DMS53 (cell line): ENCODE measurements at places on chromosomes 2 and 18.

DNA sequence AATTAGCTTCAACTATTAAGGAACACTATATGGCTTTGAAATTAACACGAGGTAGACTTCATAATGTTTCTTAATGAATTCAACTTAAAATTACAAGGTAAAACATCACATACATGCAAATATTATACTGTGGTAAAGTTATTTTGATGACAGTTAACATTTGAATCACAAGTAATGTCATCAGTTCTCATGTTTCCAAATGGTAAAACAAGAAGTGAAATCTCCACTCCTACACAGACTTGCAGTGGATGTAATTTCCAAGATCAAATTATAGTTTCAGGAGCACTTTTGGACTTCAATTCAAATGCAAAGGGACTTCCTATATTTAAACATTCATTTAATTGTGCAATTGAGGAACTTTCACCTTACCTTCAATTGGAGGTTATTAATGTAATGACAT lies 39.1 kb downstream of the C18orf54 start:
- DNase-seq: no peak

DNA sequence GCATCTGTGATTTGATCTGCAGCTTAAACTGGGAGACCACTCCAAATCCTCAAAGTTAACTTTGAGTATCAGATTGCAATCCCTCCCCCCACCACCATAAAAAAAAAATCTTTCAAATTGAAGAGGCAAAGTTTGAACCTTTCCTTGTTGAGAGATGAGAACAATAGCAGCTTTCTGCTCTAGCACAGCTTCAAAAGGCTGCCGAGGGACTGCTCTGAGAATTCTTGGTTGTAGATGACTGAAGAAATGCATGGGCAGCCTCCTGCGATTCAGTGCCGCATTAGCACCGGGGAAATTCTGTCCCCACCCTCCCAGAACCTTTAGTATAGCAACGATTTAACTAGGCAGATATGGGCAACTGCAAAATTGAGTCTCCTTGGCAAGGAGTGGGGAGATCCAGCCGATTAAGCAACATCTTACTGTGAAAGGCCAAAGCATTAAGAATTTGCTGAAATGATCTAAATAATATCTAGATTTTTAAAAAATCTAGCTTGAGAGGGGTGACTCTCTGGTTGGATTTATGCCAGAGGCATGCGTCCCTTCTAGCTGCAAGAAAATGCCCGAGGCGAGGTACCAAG lies 3.9 kb upstream of the SP5 start:
- DNase-seq: no peak

GRCh38 chr2:28269019-28269784 lies 123.5 kb upstream of the FOSL2 start:
- DNase-seq: peak; percentile 42

DNA sequence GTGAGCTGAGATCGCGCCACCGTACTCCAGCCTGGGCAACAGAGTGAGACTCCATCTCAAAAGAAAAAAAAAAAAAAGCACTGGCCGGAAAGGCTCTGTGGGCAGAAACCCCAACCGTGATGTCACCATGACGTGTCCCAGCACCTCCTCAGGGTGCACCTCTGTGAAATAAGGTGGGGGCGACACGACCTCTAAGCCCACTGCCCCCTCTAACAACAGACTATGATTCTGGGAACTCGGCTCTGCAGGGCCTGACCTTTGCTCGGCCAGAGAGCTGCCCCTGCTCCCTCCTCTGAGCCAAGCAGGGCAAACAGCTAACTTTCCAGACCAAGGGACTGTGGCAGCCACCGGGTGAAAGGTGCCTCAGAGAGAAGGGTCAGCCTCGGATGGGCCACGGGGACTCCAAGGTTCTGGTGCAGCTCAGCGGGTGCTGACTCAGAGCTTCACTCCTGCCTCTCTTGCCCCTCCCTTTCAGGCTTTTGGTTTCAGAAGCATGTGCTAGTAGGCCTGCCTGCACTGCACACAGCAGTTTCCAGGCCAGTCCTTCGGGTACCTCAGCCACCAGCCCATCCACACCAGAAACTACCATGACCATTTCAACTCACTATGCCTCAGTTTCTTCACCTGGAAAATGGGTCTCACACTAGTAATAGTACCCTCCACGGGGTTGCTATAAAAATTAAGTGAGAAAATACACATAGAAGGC lies 8.0 kb downstream of the TMBIM1 start:
- no peak for DNase-seq

DNA sequence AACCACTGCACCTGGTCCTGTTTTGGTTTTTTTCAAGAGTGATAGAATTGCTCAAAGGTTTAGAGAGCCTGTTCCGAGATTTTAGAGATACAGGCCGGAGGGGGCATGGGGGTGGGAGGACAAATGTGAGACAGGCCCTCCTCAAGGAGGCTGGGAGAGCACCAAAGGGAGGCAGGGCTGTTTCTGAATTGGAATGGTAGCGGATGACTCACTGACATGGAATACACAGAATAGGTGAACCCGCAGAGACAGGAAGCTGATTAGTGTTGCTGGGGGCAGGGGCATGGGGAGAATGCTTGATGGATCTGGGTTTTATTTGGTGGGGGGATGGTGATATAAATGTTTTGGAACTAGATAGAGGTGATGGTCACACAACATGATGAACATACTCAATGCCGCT lies 111.0 kb upstream of the MGAT5 start:
- no peak for DNase-seq

- no peak for DNase-seq
Measured at GRCh38 chr18:5538544-5538943, 5.3 kb downstream of the EPB41L3 start.

- peak; percentile 42 for DNase-seq
Measured at GRCh38 chr2:119760956-119761275, 1.2 kb downstream of the PTPN4 start.

- DNase-seq: peak; percentile 81
Measured at GRCh38 chr2:7097353-7097895, 180.2 kb downstream of the RNF144A start.

DNA sequence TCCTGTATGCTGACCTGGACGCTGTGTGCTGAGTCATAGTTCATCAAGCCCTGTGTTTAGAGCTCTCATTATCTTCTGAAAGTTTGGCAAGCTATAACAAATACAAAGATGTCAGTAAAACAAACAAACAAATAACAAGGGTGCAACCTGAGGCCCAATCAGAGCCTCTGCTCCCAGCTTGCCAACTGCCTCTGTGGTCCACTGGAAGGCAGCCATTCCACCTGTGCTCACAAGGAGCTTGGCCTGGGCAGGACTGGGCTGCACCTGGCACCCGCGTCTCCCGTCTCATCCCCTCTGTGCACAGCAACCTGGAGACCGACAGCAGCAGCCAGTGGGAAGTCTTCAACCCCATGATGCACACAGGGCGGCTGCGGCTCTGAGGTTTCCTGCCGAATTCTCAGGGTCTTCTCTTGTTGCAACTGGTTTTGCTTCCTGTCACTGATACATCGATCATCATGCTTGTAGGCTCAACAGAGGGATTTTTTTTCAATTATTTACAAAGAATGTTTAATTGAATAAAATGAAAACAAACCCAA lies 97.8 kb downstream of the TMEM18 start:
- DNase-seq: no peak

- DNase-seq: peak; percentile 62
Measured at GRCh38 chr2:134558208-134558830, 160.5 kb downstream of the TMEM163 start.

- DNase-seq: no peak
Measured at GRCh38 chr18:40877096-40877495, 1077.9 kb upstream of the PIK3C3 start.

DNA sequence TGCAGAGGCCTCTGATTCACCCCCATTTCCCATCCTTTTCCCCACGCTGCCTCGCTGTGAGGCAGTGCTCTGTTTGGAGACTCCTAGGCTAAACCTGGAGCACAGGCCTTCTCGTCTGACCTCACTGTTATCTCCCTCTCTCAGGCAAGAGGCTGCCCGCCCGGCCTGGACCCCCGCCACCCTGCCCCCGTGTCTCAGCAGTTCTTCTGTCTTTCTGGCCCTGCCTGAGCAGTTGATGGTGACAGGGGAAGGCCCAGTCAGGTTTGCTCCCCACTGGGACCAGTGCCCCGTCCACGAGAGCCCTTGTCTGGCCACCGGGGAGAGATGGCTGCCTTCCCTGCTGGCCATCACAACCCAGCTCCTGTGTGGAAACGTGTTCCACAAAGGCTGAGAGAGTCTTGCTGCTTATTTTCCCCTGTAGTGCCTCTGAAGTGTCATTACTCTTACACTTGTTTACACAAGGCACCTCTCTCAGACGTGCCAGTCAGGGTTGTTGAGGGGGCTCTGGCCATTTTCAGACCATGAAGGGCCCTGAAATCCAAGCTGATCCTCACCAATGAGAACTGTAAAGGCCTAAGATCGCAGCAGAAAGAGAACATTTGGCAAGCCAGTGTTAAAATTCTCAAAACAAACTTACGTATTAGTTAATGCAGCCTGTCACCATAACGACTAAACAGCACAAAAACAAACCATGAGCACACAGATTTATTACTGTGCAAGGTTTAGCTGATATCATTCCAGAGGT lies 210.9 kb downstream of the NDUFA10 start:
- no peak for DNase-seq

DNA sequence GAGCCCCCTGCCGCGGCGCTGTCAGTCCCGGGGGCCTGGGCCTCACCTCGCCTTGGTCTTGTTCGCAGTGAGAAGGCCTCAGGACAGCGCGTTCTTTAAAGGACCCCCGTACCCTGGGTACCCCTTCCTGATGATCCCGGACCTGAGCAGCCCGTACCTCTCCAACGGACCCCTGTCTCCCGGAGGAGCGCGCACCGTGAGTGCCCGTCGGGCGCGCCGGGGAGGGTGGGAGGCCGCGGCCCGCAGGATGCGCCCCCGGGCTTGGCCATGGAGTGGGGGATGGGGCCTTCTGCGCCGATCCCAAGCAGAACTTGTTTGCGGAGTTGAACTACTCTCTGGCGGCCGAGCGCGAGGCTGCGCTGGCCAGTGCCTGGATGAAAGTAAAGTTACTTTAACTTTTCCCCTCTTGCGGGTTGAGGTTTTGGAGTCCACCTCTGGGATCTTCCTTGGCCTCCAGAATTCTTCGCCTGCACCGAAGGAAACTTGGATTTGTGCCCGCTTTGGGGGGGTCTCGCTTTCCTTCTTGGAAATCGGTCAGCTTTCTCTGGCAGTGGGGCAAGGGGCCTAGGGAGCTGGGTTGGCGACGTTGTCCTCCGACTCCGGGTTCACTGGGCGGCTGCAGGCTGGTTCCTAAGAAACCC lies 1.2 kb downstream of the TCF7L1 start:
- peak; percentile 27 for DNase-seq

- no peak for DNase-seq
Measured at GRCh38 chr2:195813421-195813820, 156.4 kb downstream of the SLC39A10 start.

DNA sequence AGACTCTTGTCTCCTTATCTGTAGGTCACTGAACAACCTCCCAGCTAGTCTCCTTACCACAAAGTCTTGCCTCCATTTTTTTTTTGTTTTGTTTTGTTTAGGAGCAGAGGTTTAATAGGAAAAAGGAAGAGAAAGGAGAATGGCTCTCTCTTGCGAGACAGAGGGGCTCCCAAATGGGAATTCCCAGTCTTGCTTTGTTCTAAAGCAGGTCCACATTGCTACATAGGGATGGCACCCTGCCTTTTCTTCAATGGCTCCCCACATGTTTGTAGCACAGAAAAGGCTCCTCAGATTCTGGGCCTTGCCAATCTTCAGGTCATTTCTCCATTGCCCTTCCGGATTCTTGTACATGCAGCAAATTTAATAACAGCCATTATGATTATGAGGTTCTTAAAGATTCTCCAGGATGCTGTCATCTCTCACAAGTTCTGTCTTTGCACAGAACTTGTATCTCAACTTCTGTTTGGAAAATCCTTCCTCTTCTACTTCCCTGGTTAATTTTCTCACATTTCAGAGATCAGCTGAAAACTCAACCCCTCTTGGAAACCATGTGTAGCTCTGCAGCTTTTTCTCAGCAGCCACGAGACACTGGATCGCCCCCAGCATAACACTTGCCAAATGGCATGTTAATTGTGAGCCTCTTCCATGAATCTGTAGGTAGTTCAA lies 23.6 kb downstream of the IL1F10 start:
- DNase-seq: no peak

GRCh38 chr18:49016648-49017539 lies 66.1 kb upstream of the SMAD7 start:
- peak; percentile 69 for DNase-seq

DNA sequence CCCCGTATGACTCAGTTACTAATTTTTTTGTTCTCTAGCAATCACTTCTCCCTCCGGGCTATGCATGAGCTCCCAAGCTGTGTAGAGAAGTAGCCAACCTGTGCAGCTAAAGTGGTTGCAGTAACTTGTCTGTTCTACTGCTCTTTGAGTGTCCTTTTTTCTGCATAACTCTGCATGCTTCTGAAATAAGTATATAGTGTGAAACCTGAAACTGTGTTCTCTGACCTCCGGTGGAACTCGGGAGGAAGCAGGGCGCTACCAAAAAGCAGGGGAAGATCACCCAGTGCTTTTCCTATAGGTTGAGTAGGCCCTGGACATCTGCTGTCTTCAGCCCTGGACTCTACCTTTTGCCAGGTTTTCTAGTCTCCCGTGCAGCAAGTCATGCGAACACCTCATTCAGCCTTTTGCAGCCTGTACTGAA lies 47.8 kb downstream of the PHLPP1 start:
- DNase-seq: peak; percentile 14

- DNase-seq: peak; percentile 83
Measured at GRCh38 chr18:59985289-59985688, 85.5 kb downstream of the PMAIP1 start.

GRCh38 chr2:2409481-2409880 lies 78.4 kb upstream of the MYT1L start:
- DNase-seq: no peak

DNA sequence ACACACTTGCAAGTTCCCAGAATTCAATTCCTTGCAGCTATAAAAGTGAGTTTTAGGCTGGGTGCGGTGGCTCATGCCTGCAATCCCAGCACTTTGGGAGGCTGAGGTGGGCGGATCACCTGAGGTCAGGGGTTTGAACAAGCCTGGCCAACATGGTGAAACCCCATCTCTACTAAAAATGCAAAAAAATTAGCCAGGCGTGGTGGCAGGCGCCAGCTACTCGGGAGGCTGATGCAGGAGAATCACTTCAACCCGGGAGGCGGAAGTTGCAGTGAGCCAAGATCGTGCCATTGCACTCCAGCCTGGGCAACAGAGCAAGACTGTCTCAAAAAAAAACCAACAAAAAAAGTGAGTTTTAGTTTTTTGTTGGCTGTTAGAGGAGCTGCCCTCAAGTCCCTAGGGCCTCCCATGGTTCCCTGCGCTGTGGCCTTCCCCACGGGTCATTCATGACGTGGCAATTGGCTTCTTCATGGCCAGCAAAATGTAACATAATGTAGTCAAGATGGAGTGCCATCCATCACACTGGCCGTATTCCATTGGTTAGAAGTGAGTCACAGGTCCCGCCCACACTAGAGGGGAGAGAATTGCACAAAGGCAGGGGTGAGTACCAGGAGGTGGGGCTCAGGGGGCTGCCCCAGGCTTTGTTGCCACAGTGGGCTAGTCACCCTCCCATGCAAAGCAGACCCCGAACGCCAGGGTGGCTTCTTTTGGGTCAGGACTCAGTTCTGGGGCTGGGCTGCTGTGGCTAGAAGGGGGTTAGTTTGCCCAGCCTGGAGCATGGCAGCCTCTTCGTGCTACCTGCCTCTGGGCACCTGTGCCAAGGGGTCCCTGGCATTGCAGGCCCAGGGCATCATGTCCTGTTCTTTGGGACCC lies 37.7 kb upstream of the INHBB start:
- no peak for DNase-seq

GRCh38 chr18:79986726-79987125 lies 1.6 kb downstream of the TXNL4A start:
- DNase-seq: no peak
